ENCODE measurements at places on chromosomes 1 and 21.

GRCh38 chr1:106986603-106987002, 69.9 kb upstream of the PRMT6 start:
- DNase-seq: no peak

DNA sequence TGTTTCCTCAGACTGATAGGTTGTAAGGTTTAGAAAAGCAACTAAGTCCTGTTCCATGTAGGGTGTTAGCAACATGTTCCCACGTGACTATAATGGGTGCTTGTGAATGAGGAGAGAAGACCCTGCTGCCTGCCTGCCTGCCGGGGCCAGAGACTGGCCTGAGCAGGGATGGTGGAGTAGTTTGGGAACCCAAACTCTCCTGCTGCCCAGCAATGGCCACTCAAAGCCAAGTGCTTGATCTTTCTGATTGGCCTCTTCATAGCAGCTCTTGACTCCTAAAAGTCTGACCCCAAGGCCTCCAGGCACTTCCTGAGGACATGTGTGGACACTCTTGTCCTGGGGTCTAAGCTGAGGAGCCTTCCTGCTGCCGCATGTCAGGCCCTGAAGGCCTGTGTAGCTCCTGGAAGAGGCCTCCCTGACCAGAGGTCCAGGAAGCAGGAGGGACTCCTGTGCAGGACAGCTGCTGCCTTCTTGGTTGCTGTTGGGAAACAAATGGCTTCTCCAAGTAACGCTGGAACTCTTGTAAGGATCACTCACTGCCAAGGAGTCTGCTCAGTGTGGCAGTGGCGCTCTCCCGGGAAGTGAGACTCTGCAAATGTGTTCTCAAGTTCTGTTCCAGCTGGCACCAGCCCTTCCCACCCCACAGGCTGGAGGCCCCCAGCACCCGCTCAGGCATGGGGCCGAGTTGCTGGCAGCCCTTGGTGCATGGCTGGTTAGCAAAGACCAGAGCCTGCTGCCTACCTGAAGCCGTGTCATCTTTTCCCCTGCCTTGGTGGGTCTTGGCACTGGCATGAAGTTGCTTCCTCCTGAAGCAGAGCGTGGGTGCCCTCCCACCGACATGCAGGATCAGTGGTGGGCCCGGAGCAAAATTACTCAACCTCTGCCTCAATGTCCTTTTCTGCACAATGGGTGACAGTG, 35.5 kb downstream of the MAN1C1 start:
- DNase-seq: no peak

- DNase-seq: no peak
Observed at GRCh38 chr1:56481140-56481694, 98.1 kb downstream of the PLPP3 start.

DNA sequence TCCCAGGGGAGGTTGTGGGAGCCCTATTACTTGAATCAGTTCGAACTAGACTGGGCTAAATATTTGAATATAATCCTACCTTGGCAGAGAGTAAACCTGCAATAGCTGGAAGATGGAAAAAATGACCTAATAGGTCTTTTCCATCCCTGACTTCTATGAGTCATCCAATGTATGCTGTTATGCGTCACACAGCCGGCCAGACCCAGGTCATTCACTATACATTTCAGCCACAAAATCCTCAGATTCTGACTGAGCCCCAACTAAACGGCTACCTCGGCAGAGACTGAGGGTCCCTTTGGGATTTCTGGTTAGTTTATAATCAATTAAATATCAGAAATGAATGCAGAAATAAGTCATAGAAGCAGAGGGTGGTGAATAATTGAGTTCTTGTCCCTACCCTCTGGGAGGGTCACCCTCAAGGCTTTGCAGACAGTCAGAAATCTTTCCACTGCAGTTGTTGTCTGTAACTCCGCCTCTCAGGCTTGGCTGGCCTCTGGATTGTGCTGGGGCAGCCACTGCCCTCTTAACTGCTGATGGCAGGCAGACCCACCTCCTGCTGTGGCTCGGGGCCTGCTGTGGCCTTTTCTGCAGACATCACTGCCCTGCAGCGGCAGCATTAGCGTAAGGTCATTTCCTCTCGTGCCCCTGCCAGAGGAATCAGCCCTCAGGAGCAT, 240.5 kb downstream of the TGFB2 start:
- no peak for DNase-seq

DNA sequence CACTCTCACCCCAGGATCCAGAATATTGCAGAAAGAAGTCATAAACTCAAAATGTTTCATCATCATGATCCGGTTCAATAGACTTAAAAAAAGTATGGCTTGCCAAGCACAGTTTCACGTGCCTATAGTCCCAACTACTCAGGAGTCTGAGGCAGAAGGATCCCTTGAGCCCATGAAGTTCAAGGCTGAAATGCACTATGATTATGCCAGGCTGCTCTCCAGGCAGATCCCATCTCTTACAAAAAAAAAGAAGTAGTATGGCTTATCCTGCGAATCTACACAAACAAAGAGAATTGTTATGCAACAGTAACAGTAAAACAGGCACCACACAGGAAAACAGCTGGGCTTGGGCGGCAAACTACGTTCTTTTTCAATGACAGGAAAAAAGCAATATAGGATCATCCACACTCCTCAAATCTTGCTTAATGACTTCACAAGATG, 76.2 kb downstream of the EIF4G3 start:
- no peak for DNase-seq

DNA sequence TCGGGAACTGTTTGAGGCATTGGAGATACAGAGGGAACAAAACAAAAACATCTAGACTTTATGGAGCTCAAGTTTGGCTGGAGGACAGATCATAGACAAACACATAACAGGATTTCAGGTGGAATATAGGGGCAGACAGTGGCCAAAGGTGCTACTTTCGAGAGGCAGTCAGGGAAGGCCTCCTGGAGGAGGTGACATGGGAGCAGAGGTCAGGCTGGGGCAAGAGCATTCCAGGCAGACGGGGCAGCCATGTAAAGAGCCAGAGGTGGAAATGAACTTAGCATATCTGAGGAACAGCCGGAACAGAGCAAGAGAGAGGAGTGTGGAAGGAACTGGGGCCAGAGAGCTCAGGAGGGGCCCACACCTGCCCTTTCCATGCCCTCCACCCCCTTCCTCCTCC, 122.3 kb downstream of the DMRTB1 start:
- DNase-seq: no peak

DNA sequence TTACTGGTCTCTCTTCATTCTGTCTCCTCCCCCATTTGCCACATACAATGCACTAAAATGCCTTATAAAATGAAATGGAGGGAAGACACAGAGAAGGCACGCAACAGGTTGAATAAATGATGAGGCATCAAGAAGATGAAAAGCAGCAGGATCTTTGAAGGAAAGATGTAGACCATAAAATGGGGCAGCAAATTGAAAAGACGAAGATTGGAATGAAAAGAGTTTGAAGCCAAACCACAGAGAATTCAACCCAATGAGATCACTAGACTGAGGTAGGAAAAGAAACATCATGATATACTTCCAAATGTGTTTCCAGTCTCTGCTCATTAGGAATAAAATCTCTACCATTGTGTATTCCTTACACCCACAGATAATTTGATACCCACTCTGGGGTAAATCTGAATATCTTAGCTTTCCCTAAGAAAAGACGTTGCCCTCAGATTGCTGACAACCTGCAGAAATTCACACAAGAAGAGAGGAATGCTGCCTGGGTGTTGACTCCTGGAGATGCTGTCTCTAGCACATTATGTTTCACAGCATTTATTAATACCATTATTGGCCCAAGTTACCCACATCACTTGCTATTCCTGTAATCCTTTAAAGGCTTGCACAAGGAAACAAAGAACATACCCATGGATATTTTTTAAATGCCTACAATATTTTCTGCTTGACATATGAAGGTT, 230.9 kb downstream of the LTN1 start:
- DNase-seq: no peak

- no peak for DNase-seq
Observed at GRCh38 chr1:1597275-1597930, 2.5 kb downstream of the FNDC10 start.

GRCh38 chr1:30005972-30006619, 717.3 kb downstream of the MATN1 start:
- no peak for DNase-seq

DNA sequence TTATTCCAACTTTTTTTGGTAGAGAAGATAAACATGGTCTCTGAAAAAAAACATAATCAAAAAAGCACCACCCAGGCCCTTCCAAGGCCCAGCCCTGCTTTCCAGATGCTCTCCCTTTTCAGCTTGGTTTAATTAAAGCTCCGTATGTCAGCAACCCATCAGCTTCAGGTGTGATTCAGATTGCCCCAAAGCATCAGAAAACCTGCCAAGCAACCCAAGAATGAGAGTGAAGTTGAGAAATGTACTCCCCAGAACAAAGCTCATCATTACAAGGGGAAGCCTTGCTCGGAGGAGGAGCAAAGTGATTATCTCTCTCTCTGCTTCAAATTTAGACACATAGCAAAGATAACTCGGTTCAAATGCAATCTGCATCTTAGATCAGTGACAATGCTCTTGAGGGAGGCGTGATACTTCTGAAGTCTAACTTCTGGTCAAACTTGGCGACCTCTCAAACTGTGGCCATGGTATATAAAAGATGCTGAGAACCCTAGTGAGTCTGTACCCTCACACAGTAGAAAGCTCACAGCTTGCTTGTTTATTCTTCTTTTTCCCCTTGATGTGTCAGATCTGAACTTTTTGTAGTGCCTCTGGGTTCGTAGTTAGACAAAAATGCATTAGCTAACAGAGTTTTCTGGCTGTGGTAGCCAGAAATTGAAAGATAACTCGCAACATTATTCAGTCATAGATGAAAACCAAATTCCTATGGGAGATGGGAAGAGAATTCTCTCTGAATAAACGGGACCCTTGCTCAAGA, 63.3 kb upstream of the ZC3H11B start:
- DNase-seq: no peak

DNA sequence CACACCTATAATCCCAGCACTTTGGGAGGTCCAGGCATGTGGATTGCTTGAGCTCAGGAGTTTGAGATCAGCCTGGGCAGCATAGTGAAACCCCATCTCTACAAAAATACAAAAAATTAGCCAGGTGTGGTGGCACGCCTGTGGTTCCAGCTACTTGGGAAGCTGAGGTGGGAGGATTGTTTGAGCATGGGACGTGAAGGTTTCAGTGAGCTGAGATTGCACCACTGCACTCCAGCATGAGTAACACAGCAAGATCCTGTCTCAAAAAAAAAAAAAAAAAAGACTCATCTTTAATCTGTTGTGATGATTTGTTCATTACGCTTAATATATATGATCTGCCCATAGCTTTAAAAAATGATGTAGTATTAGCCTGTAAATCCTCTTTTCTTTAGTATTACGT, 44.0 kb downstream of the OR10J1 start:
- DNase-seq: no peak

- DNase-seq: no peak
Observed at GRCh38 chr1:68201546-68202238, 30.6 kb downstream of the WLS start.

- DNase-seq: no peak
Observed at GRCh38 chr1:10852486-10852885, 56.0 kb upstream of the CASZ1 start.

DNA sequence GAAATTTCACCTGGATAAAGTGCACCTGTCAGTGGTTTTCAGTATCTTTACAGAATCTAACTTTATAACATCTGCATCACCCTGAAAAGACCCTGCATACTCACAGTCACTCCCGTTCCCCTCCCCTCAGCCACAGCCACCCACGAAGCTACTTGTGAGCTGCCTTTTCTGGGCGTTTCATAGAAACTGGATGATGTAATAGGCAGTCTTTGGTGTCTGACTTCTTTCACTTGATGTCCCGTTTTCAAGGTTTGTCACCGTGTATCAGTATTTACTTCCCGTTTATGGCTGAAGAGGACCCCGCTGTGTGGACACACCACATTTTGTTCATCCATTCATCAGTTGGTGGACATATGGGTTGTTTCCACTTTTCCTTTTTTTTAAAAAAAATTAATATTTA, 47.8 kb upstream of the LRRC3 start:
- DNase-seq: peak; percentile 13

DNA sequence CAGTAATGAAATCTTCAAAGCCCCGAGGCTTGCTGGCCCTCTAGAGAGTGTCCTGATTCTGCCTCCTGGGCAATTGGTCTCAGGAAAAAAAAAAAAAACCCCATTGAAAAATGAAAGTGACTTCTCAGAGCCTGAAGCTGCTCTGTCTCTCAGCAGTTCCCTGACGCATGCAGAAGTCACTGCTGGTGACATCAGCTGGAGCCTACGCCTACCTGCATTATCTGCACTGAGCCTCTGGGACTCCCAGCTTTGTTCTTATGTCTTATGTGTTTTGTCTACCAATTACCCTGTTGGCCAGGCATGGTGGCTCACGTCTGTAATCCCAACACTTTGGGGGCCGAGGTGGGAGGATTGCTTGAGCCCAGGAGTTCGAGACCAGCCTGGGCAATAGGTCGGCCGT, 10.1 kb upstream of the SLC25A33 start:
- DNase-seq: no peak

- no peak for DNase-seq
Observed at GRCh38 chr1:167434306-167434705, 84.0 kb downstream of the CD247 start.

DNA sequence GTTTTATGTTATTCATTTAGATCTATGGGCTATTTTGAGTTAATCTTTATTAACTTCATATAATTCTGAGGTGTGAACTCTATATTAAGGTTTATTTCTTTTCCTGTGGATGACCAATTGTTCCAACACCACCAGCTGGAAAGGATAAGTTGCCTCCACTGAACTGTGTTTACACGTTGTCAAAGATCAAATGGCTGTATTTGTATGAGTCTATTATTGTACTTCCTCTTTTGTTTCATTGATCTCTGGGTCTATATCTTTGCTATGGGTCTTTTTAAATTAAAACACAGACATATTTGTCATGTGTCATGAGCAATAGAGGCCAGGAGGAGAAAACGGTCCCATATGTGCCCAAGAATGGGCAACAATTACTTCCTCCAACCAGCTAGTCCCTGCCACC, 5.2 kb upstream of the MAB21L3 start:
- no peak for DNase-seq

GRCh38 chr1:201632364-201632952, 93.5 kb downstream of the NAV1 start:
- DNase-seq: no peak

- DNase-seq: peak; percentile 73
Observed at GRCh38 chr1:155070721-155071569, 7.4 kb downstream of the EFNA4 start.

- DNase-seq: no peak
Observed at GRCh38 chr1:216778737-216779136, 55.5 kb upstream of the ESRRG start.

- no peak for DNase-seq
Observed at GRCh38 chr1:78240755-78241154, 195.0 kb downstream of the GIPC2 start.

GRCh38 chr1:109928591-109929111, 18.0 kb downstream of the CSF1 start:
- no peak for DNase-seq

DNA sequence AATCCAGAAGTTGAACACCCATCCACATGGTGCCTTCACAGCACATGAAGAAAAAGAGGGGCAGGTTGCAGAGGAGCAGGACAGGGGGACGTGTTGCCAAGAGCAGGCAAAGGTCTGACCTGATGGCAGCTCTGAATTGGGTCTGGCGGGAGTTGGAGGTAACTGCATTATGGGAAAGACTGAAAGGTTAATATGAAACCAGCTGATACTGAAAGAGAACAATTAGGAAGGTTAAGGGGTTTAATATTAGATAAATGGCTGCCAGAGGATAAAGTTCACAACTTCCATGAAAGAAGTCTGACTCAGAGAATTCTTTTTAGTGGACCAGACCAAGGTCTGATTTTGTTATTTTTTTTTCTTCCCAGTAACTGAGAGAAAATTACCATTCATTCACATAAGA, 76.1 kb downstream of the CD58 start:
- no peak for DNase-seq

- DNase-seq: no peak
Observed at GRCh38 chr1:48031676-48032075, 34.5 kb upstream of the TRABD2B start.

Data from activated T-cell treated with anti-CD3 and anti-CD28 coated beads for 48 hours (primary cell).